ENCODE measurements at places on chromosomes 4 and X. TPM values are rescaled to one million over a fixed set of nuclear protein-coding genes. Genes with fewer than 3 reads are reported as not detected.

DNA sequence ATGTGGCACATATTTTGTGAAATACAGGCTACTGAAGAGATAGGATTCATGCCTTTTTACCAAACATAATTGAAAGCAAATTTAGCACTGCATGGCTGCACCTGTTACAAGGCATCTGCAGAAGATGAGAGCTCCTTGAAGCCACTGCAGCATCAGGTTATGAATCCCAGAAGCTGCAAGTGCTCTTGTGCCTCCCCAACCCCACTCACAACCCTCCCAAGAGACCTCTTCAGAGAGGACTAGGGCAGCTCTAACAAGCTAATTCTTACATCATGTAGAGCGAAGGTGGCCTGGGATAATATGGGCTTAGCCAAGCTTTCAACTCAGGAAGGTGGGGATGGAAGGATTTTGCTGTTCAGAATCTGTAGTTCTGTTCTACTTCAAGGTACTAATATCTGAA, 27.2 kb downstream of the MFAP3L start:
- no peaks in the 10 kb centered on the region for H3K27me3 ChIP-seq
- H3K27ac ChIP-seq = no peak overlapping the region
- no peaks in the 10 kb centered on the region for H3K36me3 ChIP-seq

GRCh38 chrX:50721764-50722521, 92.1 kb downstream of the SHROOM4 start:
- H3K4me1 ChIP-seq = no peaks in the 10 kb centered on the region
- no peaks in the 10 kb centered on the region for H3K27me3 ChIP-seq
- no peak for DNase-seq
- H3K4me3 ChIP-seq = no peak overlapping the region
- H3K27ac ChIP-seq = no peak overlapping the region

Gene POLN
- total RNA-seq = 5.9 TPM

Gene CTAG1B
- not detected for total RNA-seq

Gene CSN1S1
- total RNA-seq = not detected

DNA sequence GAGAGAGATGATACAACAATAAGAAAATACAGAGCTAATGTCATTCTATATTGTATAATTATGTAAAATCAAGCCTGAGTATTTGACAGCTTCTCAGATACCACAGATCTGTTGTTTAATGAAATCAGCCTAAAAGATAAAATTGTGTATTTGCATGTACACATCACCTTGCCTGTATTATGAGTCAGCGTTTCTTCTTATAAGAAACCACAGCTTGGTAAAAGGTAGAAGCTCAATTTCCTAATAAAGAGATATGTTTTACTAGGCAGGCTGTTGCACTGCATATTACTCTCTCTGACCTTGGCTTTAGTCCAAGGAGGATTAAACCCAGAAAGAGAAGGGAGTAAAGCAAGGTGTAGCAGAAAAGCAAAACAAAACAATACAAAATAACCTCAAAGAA, 121.3 kb downstream of the PPARGC1A start:
- DNase-seq = no peak
- H3K27ac ChIP-seq = no peak overlapping the region
- no peaks in the 10 kb centered on the region for H3K27me3 ChIP-seq
- no peak overlapping the region for H3K4me3 ChIP-seq

Data from progenitor cell of endocrine pancreas (in vitro differentiated cells).